ENCODE measurements at places on chromosomes 2 and 18. TPM values are rescaled to one million over a fixed set of nuclear protein-coding genes. Genes with fewer than 3 reads are reported as not detected.

Gene SKOR2
- not detected for total RNA-seq

DNA sequence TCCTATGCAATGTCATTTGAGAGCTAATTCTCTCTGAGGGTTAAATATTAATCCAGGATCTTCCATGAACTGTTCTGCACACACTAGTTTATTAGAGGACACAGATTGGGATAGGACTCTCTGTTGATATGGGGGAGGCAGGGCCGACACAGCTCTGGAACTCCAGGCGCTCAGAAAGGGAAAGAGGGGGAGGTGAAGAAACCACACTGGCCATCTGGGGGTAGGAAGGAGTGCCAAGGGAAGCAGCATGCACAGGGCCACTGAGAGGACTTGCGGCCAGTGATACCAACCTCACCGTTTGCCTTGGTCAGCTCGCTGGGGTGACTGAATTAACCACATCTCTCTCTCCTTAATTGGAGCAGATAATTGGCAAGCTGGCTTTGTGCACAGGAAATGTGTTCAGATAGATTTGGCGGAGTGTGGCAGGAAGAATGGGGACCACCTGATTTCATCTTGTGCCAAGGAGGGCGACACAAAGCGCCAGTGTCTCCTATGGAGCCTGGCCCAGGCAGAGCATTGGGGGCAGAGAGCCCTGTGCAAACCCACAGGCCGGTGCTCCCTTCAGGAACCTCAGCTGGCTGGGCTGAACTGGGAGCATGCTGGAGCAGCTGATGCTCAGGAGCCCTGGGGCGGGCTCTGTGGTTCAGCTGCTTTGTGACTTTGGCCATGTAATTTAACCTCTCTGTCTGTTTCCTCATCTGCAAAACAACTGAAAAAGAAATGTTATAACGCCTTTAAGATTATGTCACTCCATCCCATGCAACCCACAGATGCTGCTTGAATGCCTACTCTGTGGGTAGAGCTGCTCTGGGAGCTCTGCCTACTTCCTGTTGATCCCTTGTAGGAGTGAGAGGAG, 114.7 kb upstream of the STON1 start:
- no peak for DNase-seq

DNA sequence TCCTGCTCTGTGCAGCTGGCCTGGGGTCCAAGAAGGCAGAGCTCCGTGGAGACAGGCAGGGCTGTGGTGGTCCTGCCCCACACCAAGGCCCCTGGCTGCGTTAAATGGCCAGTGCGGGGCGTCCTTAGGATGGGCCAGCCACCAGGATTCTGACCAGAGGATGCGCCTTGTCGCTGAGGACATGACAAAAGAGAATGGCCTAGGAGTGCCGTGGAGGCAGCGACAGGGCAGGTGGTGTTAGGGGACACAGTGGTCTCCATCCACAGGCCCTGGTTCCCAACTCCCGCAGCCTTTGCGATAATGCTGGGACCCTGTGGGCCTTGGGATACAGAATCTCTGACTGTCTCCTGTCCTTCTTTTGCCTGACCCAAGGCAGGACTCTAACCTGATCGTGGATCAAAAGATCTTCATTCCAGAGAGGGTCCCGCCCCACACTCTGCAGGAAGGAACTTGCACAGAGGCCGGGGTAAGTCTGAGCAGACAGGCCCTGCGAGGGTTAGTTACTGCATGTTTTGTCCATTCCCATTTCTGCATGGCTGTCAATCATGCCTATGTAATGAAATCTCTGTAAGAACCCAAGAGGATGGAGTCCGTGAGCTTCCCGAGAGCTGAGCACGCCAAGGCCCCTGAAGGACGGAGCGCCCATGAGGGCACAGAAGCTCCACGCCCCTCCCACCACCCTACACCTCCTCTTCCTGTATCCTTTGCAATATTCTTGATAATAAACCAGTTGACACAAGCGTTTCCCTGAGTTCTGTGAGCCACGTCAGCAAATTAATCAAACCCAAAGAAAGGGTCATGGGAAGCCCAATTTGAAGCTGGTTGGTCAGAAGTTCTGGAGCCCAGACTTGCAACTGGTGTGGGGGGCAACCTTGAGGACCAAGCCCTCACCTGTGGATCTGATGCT, 251.5 kb upstream of the SALL3 start:
- DNase-seq = no peak

- no peak for DNase-seq
These were observed 26.1 kb upstream of the RBM44 start for GRCh38 chr2:237772513-237772912.

- no peak for DNase-seq
These were observed 56.8 kb upstream of the MAPRE3 start for GRCh38 chr2:26913606-26913998.
